Posterior vena cava (tissue), 2 donors: ENCODE measurements at places on chromosomes 2 and 18. TPM values are rescaled to one million over a fixed set of nuclear protein-coding genes. Genes with fewer than 3 reads are reported as not detected.

GRCh38 chr2:124318913-124319312 lies 293.8 kb downstream of the CNTNAP5 start:
- DNase-seq: no peak

DNA sequence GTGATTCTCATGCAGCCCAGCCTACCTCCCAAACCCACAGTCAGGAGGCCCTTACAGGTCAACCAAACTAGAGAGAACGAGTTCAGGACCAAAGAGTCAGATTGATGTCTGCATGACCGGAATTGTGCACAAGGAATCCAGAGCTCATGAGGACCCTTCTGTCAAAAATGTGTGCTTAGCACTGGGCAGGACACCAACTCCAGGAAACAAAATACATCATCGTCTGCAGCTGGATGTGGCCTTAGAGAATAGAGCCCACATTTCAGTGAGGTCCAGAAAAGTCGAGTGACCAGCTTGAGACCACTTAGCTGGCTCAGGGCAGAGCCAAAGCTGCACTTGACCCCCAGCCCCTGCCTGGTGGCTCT lies 3.2 kb downstream of the TNS1 start:
- DNase-seq: no peak

DNA sequence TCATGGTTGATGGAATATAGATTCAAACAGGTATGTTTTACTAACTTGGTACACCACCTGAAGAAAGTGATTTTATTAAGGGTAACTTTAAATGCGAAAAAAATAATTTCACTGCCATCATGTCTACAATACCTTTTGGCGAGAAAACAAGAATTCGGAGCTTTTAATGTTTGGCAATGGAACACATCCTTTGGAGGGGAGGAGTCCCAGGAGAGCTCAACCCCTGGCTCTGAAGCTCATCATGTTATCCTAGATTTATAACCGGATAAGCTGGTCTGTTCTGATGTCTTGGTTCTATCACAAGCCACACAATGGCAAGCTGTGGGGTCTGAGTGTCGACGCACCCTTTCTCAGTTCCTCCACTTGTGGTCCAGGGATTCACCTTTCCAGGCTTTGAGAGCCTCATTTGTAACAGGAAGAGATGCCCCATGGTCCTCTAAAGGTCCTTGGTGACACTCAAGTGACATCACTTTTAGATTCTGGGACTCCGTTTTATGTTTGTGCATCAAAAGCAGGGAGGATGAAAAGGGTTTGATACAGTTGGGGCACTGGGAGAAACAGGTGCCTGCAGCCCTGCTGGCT lies 172.7 kb downstream of the BCL2 start:
- DNase-seq: no peak

DNA sequence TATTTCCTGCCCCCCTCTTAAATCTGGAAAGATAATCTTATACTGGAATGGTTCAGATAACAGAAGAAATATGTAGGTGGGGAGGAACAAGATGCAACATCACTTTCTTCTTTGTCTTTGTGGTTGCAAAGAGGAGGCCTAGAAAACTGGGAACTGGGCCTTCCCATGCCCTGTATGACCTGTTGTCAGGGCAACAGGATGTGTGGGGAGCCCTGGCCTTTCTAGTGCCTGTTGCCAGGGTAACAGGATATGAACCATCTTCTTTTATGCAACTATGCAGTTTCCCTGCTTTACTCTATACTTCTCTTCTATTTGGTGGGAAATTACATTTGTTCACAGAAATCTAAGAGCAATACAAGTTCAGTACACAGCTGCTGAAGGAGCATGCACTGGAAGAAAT lies 79.8 kb upstream of the PDE1A start:
- DNase-seq: no peak

DNA sequence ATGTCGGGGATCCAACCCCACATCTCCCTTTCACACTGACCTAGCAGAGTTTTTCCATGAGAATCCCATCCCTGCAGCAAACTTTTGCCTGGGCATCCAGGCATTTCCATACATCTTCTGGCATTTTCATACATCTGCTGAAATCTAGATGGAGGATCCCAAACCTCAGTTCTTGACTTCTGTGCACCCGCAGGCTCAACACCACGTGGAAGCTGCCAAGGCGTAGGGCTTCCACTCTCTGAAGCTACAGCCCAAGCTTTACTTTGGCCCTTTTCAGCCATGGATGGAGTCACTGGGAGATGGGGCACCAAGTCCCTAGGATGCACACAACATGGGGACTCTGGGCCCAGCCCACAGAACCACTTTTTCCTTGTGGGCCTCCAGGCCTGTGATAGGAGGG lies 32.2 kb upstream of the TEX51 start:
- no peak for DNase-seq

DNA sequence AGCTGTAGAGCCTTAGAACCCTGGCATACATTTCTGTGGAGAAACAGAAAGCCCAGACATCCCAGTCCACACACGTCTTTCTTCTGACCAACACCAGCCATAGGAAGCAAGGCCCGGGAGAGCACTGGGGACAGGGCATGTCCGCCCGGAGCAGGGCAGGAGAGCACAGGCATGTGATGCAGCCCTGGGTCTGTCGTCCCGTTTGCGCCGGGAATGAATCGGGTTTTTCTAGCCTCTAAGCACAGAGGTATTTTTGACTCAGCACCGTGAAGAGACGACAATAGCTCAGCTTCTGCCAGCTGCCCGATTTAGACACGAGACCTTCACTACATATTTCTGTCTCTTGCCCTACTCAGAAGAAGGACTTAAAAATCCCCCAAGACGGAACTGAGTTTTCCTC lies 7.3 kb upstream of the AMMECR1L start:
- DNase-seq: peak; percentile 53

- no peak for DNase-seq
Measured at GRCh38 chr2:235806986-235807750, 313.3 kb downstream of the AGAP1 start.

DNA sequence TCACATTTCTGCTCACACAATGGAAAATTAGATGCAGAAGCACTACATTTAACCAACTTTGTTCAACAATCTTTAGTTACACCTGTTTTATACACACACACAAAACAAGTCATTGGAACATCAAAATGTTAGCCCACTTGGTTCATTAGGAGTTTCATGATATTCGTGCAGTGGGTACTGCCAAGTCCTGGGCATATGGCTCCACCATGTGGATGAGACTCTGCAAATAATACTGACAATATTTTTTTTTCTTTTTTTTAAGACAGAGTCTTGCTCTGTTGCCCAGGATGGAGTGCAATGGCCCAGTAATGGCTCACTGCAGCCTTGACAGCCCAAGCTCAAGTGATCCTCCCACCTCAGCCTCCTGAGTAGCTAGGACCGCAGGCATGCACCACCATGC lies 34.5 kb upstream of the GRB14 start:
- no peak for DNase-seq

DNA sequence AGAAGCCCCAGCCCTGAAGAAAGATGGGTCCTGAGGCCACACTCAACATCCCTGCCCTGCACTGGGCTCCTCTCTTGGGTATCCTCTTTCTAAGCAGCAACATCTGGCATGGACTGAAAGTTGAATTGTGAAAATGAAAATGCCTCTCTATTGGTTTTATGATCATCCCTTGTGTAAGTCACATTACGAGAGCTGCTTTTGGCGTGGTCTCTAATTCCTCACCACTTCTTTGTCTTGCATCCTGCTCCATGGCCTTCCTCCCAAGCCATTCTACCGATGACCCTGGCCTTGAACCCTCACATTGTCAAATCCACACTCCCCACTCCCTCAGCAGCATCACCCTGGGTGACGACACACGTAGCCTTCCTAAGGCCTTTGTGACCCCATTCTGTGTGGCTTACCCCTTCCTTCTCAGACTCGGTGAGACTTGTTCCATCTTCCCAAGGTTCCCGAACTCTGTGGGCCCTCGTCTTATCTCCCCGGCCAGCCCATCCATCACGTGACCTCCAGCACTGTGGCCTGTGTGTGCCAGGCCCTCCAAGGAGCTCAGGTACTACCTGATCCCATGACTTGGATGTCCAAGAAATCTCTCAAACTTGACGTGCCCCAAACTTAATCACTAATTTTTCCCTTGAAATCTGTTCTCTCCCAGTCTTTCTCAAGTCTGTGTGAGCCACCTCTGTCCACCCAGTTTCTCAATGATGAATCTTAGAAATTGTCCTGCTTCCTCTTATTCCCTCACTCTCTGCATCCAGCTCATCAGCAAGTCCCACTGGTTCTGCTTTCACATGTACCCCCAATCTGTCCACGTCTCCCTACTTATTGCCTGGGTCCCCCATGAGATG lies 194.7 kb upstream of the HS6ST1 start:
- peak; percentile 44 for DNase-seq

DNA sequence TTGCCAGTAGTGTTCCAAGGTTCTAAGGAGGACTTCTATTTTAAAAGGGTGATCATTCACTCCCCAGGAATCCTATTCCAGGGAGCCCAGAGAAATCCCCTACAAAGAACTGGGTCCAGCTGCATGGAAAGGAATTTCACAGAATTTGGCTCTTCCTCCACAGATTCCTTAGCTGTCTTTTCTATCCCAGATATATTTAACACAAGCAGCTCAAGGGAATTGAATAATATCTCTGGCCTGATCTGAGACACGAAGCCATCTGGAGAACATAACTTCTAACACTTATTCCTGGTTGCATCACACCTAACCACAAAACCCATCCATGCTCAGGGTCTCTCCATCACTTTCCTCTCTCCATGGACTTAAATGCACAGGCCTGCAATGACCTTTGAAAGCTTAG lies 306.7 kb upstream of the ACVR2A start:
- no peak for DNase-seq

- peak; percentile 78 for DNase-seq
Measured at GRCh38 chr2:98346311-98347236, at the start of gene CNGA3. Gene CNGA3, plus strand, starts transcription at chr2:98346456. Its CDS starts 23,520 bp downstream, at chr2:98369976.

DNA sequence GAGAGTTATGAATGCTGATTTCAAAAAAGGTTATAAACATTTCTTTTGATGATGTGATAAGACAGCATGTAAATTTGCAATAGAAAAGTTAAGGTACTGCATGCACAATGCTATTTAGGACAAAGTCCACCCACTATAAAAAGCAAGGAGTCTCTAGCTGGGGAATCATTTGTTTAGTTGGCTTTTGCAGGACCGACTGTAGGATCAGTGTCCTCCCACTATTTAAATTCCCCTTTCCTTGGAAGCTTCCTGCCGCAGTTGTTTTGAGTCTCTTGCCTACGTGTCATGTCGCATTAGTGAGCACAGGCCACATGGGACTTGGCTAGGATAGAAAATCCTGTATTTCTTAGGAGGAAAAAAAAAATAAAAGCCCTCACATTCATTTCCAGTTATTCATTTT lies 13.1 kb downstream of the QPCT start:
- no peak for DNase-seq

DNA sequence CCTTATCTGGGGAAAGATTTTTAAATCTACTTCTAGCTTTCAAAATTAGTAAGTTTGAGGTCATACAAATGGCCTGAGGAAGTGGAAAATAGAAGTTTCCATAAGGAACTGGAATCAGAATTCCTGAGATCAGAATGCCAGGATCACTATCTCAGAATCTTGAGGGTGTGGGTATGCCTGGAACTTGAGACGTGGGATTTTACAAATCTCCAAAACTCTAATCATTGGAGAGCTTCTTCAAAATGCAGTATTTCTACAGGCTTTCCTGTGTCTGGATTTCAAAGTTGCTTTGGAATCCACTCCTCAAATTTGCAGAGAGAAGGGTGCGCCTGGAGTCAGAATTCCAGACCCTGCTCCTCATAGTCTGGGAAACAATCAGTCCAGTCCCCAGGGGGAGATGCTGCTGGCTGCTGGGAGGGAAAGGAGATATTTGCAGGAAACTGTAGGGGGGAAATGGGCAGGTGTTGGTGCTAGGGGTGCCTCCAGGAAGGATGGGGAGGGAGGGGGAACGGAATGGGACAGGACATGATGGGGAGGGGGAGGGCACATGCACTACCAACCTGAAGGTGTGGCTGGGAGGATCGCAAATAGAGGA lies 31.0 kb upstream of the CATIP start:
- DNase-seq: no peak

Gene CERKL
- not detected for total RNA-seq

Gene BMP10
- total RNA-seq: not detected

Gene IL1RL1
- total RNA-seq: 15.8 TPM

Gene RUFY4
- total RNA-seq: 0.14 TPM

Gene LDLRAD4
- 74.8 TPM for total RNA-seq

Gene QPCT
- 4.3 TPM for total RNA-seq
